ENCODE measurements at places on chromosomes 4 and X. TPM values are rescaled to one million over a fixed set of nuclear protein-coding genes. Genes with fewer than 3 reads are reported as not detected.
A peak's percentile ranks its signal among the peaks of the same experiment; 100 is the strongest.

The KCND1 gene
- total RNA-seq, result 6.5 TPM

The SPACA5 gene
- not detected for total RNA-seq

DNA sequence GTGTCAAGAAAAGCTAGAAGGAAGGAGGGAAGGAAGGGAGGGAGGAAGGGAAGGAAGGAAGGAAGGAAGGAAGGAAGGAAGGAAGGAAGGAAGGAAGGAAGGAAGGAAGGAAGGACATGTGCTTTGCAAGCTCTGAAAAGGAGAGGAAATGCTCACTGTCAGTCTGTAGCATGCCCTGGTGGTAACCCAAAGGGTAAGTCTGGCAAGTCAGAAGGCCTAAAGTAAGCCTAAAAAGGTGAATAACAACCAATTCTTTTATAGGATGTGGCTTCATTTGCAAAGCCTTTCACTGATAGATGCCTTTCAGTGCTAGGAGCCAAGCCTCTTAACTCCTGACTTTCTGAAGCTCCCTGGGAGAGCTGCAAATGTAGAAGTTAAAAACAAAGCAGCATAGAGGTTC, 542.6 kb downstream of the CFAP47 start:
- no peak for DNase-seq

DNA sequence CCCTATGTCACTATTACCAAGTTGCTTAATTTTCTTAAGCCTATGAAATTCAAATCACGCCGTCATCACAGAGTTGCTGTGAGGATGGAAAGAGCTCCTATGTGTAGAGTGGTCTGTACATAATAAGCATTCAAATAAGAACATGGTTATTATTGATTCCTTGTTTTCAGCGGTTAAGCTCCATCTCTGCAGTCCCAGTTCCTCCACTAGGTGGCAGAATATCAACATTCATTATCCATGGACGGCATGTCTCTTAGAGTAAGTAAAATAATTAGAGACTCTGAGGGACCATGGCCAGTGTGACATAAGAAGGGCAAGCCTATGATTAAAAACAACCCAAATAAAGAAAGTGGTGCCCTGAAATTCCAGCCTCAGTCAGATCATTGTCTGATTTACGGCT, 132.5 kb upstream of the NHS start:
- DNase-seq, result peak; percentile 54

GRCh38 chr4:157576671-157577217, 356.2 kb downstream of the GRIA2 start:
- DNase-seq, result no peak

GRCh38 chr4:42464550-42465094, 67.3 kb downstream of the SHISA3 start:
- DNase-seq, result no peak

DNA sequence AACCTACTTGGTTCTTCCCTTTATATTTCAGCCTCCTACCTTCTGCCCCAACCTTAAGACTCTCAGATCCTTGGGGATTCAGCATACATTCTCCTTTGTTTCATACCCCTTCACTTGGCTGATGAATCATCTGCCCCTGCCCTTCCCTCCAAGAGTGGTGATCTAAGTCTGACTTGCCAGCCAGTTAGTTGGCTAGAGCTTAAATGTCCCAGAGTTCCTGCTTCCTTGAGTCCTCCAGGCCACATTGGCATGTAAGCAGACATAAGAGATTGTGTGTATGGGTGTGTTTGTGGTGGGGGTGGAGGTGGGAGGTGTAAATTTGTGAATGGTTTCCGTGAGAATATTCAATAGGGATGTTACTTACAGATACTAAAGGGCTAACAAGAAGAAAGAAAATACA, 3.7 kb upstream of the TEX13D start:
- no peak for DNase-seq

- DNase-seq, result no peak
Measured at GRCh38 chr4:122479935-122480416, 23.5 kb upstream of the IL2 start.

DNA sequence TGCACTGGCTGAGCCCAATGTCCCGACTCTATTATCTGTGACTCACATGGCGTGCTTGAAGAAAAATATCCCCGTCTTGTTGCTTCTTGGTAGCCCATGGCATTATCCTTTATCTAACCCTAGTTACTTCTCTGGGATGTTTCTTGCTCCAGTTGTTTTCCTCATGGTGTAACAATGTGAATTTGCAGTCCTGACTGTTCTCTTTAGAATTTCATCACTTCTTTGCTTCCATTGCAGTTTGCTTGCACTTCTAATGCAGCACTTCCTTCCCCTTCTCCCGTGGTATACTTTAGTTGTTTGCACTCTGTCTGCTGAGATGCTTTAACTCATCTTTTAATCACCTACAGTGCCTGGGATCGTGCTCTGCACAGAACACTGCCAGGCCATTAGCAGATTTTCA, 126.9 kb downstream of the MAML3 start:
- DNase-seq, result no peak

GRCh38 chr4:26356081-26356501, 35.3 kb downstream of the RBPJ start:
- no peak for DNase-seq

GRCh38 chr4:122747883-122748282, 15.4 kb downstream of the BBS12 start:
- no peak for DNase-seq

DNA sequence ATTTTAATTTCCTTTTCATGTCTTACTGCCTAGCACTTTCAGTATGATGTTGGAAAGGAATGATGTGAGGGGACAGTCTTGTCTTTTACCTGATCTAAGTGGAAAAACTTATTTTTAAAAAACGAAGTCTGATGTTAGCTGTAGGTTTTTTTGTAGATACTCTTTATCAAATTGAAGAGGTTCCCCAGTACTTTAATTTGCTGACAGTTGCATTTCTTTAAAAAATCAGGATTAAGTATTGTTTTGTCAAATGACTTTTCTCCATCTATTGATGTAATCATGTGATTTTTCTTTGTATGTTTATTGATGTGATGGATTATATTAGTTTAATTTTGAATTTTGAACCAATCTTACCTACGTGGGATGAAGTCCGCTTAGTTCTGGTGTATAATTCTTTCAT, 568.4 kb upstream of the AGA start:
- no peak for DNase-seq

DNA sequence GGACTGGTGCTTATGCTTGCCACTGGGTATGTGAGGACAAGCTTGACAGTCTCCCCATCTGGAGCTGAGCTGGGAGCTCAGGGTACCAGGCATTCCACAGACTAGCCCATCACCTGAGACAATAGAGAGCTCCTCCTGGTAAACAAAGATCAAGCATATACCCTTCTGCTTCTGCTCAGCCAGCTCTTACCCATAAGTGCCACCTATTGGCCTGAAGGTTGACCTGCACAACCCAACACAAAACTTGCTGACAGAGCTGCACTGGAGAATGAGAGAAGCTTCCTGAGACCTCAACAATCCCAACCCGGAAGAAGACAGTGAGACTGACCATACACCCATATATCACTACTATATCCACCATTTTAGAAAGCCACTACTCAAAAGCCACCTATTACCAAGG, 1049.2 kb upstream of the INTU start:
- DNase-seq, result no peak

- no peak for DNase-seq
Measured at GRCh38 chr4:172654457-172654856, 514.2 kb upstream of the GALNT7 start.

- no peak for DNase-seq
Measured at GRCh38 chrX:46572340-46572936, 1.1 kb upstream of the CHST7 start.

The SPATA4 gene
- total RNA-seq, result 0.29 TPM

GRCh38 chr4:24497221-24497620, 87.1 kb downstream of the DHX15 start:
- DNase-seq, result no peak

DNA sequence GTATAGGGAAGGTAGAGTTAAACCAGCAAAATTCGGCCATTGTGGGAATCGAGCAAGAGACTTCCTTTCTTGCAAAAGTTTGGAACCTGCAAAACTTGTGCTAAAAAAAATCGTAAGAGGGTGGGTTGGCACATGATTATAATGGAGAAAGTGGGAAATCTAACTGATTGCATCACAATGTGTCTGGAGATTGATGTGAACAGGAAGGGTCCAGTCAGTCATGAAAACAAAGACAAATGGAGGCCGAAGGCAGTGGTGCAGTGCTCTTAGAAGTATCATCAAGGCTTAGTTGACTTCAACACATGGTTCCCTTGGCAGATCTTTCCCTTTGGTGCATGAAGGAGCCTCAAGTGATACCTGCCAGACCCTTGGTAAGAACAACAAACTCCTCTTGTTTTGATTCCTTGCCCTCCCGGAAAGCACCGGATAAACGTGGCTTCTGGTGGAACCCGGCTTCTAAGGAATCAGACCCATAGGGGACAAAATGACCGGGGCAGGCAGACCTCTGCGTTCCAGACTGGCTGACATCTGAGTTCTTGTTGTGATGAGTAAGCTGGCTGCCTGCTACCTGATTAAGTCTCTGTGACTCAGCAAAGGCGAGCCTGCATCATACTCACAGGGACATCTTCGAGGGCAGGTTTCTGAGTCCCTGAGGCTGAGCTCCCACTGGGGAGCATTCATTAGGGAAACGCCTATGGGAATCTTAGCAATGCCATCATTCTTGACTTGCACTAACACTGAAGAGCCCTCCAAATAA, 87.7 kb upstream of the MAP3K15 start:
- DNase-seq, result no peak

- no peak for DNase-seq
Measured at GRCh38 chr4:144611850-144612249, 34.1 kb upstream of the HHIP start.

GRCh38 chr4:128349921-128350320, 62.3 kb upstream of the PGRMC2 start:
- DNase-seq, result no peak

DNA sequence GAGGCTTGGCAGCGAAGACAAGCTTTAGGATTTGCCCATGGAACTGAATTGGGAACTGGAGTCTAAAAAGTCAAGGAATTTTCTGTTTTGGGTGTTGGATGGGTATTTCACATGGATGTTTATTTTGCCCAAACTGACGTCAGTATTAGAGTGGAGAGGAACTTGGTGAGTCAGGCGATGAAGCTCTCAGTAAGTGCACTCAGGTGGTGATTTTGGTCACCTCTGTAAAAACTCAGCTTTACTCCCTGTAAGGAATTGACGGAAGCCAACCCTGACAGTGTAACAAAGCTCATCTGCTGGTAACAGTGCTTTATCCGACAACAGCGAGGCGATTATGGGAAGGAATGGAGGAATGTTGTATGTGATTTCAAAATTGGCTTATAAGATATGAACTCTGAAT, 77.0 kb upstream of the PGRMC2 start:
- no peak for DNase-seq

- DNase-seq, result peak; percentile 23
Measured at GRCh38 chrX:130393451-130394074, 8.1 kb upstream of the GPR119 start.

- DNase-seq, result no peak
Measured at GRCh38 chrX:124098089-124098488, 136.6 kb downstream of the STAG2 start.

The ZNF711 gene
- 2.6 TPM for total RNA-seq

The MID2 gene
- 20.9 TPM for total RNA-seq

DNA sequence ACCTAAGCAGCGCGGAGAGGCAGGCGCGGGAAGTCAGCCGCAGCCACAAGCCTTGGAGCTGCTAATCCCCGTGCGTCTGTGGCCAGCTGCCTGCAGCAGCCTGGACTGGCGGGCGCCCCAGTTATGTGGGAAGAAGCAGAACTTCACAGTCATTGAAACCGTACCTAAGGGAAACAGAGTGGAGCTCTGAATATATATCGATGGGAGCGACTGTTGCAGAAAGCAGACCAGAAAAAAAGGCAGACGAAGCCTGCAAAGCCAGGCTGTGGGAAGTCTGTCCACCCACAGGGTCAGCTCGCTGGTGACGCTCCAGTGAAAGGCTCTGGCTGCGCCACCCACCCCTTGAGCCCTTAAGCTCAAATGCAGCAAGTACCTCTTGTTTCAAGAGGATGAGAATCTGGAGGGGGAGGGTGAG, 24.7 kb downstream of the KCNE5 start:
- DNase-seq, result no peak

GRCh38 chrX:129785160-129785947, 5.6 kb downstream of the SASH3 start:
- DNase-seq, result no peak

GRCh38 chrX:23195761-23196160, 138.9 kb upstream of the PTCHD1 start:
- DNase-seq, result no peak

DNA sequence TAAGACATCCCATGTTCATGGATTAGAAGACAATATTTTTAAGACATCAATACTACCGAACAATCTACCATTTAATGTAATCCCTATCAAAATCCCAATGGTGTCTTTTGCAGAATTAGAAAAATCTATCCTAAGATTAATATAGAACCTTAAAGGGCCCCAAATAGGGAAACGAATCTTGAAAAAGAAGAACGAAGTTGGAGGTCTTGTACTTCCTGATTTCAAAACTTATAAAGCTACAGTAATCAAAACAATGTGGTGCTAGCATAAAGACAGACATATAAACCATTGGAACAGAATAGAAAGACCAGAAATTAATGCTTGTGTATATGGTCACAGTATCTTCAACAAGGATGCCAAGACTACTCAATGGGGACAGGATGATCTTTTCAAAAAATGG, 42.0 kb downstream of the CENPE start:
- DNase-seq, result no peak

The ADH1A gene
- total RNA-seq, result 5.4 TPM

The TENM3 gene
- 7.8 TPM for total RNA-seq

DNA sequence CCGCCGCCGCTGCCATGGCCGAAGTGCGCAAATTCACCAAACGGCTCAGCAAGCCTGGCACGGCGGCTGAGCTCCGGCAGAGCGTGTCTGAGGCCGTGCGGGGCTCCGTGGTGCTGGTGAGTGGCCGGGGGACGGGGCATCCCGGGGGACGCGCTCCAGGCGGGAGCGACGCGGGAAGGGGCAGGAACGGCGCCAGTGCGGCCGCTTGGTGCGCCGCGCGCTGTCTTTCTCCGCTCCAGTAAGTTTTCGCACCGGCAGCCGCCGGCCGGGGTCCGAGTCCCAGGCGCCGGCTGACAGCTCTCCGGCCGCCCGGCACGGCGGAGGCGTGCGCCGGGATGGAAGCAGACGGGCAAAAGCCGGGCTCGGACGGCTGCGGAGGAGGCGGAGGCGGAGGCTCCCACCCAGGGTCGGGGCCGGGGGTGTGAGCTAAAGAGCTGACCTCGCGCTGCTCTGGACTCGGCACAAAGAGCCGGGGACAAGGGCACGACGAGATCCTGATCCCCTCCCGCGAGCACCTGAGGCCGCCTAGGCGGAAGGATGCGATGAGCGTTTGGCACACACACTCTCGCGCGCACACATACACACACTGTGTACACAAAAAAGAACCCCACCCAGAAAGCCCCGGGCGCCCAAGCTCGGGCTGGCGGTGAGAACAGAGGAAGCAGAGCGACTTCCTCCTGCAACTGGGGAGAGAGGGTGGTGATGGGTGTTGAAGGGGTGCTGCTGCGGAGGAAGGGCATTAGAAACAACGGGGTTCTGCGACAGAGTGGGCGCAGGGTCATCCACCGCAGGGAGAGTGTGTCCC, 545 bp downstream of the DOCK11 start:
- DNase-seq, result peak; percentile 31

GRCh38 chr4:79650217-79650616, 242.2 kb upstream of the GK2 start:
- DNase-seq, result no peak

The MAGEA9B gene
- not detected for total RNA-seq

GRCh38 chr4:113398441-113399143, 349.1 kb downstream of the ANK2 start:
- DNase-seq, result no peak

GRCh38 chr4:74503580-74503979, 58.6 kb downstream of the AREG start:
- DNase-seq, result no peak

The RBM41 gene
- total RNA-seq, result 18.7 TPM

- no peak for DNase-seq
Measured at GRCh38 chrX:73448379-73448778, 1.5 kb downstream of the CDX4 start.
